ENCODE measurements at places on chromosomes 5 and 9.
A peak's percentile ranks its signal among the peaks of the same experiment; 100 is the strongest.

DNA sequence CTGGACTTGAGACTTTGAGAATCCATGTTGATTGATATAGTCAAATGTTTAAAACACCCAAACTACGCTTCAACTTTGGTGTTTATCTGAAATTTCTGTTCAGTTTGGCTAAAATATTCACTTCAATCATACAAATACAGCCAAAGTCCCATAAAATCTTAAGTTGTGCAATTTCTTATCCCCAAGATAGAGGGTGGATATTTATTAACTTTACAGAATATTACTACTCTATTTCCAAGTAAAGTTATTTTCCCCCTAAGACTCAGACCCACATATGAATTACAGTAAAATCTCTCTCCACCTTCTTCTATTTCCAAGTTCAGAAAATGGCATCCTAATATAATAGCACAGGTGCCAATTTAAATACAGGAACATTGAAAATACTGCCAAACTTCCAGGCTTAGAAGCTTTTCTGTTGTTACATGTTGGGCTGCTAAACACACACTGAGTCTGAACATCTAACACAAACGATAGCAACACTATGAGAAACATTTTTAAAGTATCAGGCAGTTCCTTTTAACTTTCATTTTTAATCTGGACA is 290.3 kb downstream of the EBF1 start:
- no peak for DNase-seq

GRCh38 chr5:34858790-34859189 is 19.8 kb downstream of the TTC23L start:
- DNase-seq, result peak; percentile 50

- no peak for DNase-seq
Measured at GRCh38 chr5:63022403-63022802, 443.8 kb downstream of the LRRC70 start.

- DNase-seq, result no peak
Measured at GRCh38 chr5:80615266-80615914, 39.1 kb upstream of the MSH3 start.

GRCh38 chr5:53607886-53608285 is 47.4 kb downstream of the NDUFS4 start:
- DNase-seq, result no peak

DNA sequence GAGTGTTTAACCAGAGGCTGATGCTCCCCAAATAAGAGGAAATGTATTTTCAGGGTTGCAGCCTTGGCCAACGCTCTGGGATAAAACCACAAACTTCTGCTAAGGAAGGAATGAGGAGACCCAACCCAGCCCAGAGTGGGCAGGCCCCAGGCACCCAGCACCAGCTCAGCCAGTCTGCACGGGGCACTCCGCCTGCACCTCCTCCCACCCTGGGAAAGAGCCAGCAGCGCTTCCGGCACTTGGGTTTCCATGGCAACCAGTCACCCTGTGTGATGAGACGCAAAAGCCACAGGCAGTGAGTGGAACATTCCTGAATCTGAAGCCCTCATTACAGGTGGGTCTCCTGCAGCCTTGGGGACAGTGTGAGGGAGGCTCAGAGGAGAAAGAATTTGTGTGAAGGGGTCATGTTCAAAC is 85.2 kb upstream of the ZBTB43 start:
- peak; percentile 66 for DNase-seq

DNA sequence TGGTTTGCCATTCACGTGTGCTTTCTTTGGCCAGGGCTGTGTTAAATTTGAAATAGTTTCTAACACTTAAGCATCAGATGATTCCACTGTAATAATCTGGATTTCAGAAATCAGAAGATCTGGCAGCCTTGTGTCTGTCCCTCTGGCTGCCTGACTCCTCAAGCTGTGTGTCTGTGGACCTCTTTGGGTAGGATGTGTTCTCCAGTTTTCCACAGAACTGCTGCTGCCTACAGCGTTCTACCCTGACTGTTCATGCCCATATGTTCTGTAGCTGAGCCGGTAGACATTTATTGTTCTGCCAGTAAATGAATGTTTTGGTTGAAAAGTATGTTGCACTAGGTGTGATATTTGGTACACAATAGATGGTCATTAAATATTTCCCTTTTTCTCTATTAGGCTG is 81.3 kb downstream of the SH3GL2 start:
- DNase-seq, result no peak

- peak; percentile 74 for DNase-seq
Measured at GRCh38 chr5:124040799-124041198, 528.8 kb downstream of the CSNK1G3 start.

DNA sequence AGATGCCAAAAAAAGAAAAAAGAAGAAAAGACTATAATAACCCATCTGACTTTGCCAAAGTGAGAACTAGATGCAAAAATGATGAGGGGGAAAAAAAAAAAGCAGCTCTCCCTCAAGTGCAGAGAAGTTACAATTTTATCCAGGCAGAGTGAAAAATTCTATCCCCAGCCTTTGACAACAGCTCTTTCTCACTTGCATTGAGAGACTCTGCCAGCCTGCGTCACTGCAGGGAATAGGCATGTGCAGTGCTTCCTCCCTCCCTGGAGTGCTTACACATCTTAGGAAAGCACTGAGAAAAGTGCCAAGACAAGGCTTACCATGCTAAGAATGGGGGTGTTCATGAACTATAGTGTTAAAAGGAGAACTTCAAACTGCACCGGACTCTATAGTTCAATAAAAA is 418.6 kb upstream of the TYRP1 start:
- DNase-seq, result peak; percentile 10

GRCh38 chr9:1732670-1733069 is 282.5 kb upstream of the SMARCA2 start:
- DNase-seq, result no peak

- DNase-seq, result no peak
Measured at GRCh38 chr9:81372628-81373191, 316.6 kb downstream of the TLE1 start.

All from amniotic epithelial cell (primary cell).